Epithelial cell of umbilical artery (primary cell): ENCODE measurements at places on chromosomes 1 and 21. TPM values are rescaled to one million over a fixed set of nuclear protein-coding genes. Genes with fewer than 3 reads are reported as not detected.

Gene TEX38
- total RNA-seq, result not detected in 2 replicates

Gene HP1BP3
- total RNA-seq, result 165 and 317 TPM in 2 replicates

Gene TTC4
- 25.3 and 29.6 TPM in 2 replicates for total RNA-seq

Gene ELF3
- total RNA-seq, result 0.30 and 0.32 TPM in 2 replicates

Gene ATP5IF1
- total RNA-seq, result 109 and 220 TPM in 2 replicates

Gene HES3
- not detected in 2 replicates for total RNA-seq

Gene ADORA3
- total RNA-seq, result not detected in 2 replicates

Gene SPAG17
- not detected in 2 replicates for total RNA-seq

Gene SAMD11
- total RNA-seq, result under 0.01 and 0.32 TPM in 2 replicates

Gene S100A8
- total RNA-seq, result not detected in 2 replicates

Gene DTL
- total RNA-seq, result 10.1 and 21.9 TPM in 2 replicates

Gene BRDT
- total RNA-seq, result not detected in 2 replicates

Gene RHCE
- total RNA-seq, result under 0.01 TPM in 1 of 2 replicates, not detected in the other

Gene CFHR3
- total RNA-seq, result not detected in 2 replicates

Gene SPRR3
- not detected in 2 replicates for total RNA-seq

Gene KCNA2
- total RNA-seq, result not detected in 2 replicates

Gene PDZK1IP1
- total RNA-seq, result not detected in 2 replicates

Gene KRTAP12-1
- total RNA-seq, result not detected in 2 replicates

Gene PTGFRN
- total RNA-seq, result 47.0 and 71.8 TPM in 2 replicates
